MCF 10A (cell line): ENCODE measurements at places on chromosomes 4 and X.
A peak's percentile ranks its signal among the peaks of the same experiment; 100 is the strongest.

- DNase-seq = no peak
Measured at GRCh38 chrX:10884246-10884645, 226.9 kb upstream of the HCCS start.

- no peak for DNase-seq
Measured at GRCh38 chr4:118354913-118355312, 2.1 kb upstream of the PRSS12 start.

DNA sequence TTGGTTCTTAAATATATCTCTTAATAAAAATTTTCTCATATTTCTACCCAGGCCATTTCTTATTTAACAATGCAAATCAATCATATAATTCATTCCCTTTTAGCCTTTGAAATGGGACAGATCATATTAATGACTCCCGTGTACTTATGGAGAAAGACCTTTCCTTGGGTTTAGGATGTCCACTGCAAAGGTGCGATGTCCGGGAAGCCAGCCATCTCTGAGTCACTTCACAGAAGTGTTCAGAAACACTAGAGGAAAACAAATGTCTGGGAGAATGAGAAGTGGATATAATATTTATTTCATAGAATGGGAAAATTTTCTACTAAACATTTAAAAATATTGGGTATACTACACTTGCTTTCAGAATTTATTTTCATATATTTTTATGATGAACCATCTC lies 15.3 kb downstream of the INTU start:
- peak; percentile 53 for DNase-seq

GRCh38 chrX:10098270-10098713 lies 58.5 kb upstream of the CLCN4 start:
- DNase-seq = no peak

DNA sequence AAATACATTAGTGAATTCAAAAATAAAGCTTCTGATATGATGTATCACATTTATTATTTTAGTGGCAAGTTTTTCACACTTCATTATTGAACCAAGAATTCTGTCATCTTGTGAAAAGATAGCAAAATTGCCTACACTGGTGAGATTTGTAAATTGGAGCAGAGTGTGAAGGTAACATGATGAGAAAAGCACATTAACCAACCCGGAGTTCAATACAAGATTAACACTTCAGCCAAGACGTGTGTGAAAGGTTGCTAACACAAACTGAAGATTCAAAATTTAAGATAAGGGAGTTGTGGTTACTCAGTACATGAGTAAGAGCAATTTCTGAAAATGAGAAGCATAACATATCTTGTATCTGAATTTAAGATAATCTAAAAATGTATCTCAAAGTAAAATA lies 346.7 kb downstream of the PDHA2 start:
- DNase-seq = no peak

GRCh38 chr4:179372242-179372641 lies 1930.0 kb upstream of the AGA start:
- no peak for DNase-seq

- peak; percentile 11 for DNase-seq
Measured at GRCh38 chr4:58261526-58261925, 1151.3 kb upstream of the IGFBP7 start.

- peak; percentile 79 for DNase-seq
Measured at GRCh38 chr4:146095091-146095690, 80.3 kb upstream of the LSM6 start.

- peak; percentile 51 for DNase-seq
Measured at GRCh38 chr4:16337936-16338335, 111.7 kb upstream of the TAPT1 start.

DNA sequence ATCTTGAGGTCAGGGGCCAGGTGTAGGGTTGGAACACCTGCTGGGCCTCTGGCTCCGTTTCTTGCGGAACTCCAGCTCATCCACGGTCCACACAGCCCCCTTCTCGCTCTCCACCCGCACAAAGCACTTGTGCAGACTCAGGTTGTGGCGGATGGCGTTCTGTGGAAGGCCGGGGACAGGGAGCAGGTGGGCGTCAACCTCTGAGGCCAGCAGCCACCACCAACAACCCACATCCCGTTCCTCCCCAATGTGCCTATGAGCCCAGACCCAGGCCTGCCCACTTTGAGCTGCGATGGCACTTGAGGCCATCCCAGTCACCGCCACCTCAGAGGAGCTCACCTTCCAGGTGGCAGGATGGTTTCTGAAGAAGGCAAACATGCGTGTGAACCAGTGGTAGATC lies 13.2 kb downstream of the FOXP3 start:
- no peak for DNase-seq

DNA sequence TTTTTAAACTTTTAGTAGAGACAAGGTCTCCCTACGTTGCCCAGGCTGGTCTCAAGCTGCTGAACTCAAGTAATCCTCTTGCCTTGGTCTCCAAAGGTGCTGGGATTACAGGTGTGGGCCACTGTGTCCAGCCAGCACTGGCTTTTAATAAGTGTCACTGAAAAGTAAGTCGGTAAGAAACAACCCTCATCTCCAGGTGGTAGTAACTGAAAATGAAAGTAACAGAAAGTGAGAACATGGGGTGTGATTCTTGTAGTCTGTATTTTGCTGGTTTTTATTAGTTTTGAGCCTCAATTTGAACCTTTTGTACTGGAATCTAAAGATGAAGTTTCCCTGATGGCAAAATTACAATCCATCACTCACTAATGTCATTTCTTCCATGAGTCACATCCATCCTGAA lies 238.1 kb upstream of the AGA start:
- DNase-seq = no peak

DNA sequence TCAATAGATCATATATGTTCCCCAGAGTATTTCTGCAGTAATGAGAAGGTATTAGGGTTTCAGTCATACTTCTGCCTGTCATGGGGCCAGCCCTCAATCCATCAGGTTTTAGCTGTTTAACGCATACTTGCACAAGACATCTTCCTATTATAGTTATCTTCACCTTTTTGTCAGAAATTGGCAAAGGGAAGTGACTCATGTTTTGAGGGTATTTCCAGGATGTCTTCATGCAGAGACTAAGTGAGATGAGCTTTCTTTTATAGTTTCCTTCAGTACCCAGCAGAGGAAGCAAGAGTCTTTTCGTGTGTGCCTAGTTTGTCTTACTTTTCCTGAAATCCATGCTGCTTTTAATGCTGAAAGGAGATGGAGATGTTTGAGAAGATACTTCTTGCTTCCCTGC lies 9.5 kb downstream of the CSTF2 start:
- DNase-seq = peak; percentile 42

DNA sequence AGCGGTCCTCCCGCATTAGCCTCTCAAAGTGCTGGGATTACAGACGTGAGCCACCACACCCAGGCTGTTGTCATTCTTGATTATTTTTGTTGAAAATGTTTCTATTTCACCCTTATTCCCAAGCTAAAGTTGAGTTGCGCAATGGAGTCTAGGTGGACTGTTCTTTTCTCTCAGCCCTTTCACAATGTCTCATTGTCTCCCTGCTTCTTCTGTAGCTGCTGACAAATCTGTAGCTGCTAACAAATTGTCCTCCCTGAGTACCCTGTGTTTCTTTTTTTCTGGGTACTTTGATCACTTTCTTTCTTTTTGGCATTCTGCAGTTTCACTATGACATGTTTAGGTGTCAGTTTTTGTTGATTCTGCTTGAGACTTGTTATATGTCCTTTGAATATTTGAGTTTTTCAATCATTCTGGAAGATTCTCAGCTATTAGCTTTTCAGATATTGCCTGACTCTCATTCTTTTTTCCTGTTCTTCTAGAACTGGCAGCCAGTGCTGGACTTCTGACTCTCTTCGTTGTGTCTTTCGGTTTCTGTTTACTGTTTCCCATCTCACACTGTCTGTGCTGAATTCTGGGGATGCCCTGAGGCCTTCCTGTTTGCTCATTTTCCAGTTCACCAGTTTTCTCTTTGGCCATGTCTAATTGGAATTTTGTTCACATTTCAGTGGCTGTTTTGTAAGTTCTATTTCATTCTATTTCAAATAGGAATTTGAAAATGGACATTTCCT lies 6.6 kb downstream of the ABCD1 start:
- peak; percentile 70 for DNase-seq

GRCh38 chr4:138677748-138678147 lies 337.8 kb upstream of the NOCT start:
- DNase-seq = no peak

- DNase-seq = no peak
Measured at GRCh38 chr4:154836513-154836912, 55.4 kb downstream of the RBM46 start.

DNA sequence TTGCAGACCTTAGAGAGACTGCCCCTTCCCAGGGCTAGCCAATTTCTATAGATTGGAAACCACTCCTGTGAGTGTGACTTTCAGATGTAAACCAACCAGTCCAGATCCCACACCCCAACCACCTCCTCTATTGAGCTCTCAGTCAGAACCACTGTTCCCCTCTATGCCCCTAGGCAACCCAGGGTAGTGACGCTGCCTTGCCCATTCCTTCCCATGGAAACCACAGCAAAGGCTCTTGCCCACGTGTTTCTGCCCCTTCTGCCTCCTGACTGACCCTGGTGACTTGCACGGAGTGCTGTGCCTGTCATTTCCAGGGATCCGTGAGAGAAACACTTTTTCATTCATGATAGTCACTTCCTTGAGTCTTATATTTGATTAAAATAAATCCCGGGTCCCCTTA lies 32.4 kb downstream of the CYTL1 start:
- DNase-seq = no peak

GRCh38 chr4:1666391-1666790 lies 17.7 kb downstream of the FAM53A start:
- DNase-seq = peak; percentile 50

- no peak for DNase-seq
Measured at GRCh38 chrX:38820751-38821150, 19.5 kb downstream of the MID1IP1 start.

DNA sequence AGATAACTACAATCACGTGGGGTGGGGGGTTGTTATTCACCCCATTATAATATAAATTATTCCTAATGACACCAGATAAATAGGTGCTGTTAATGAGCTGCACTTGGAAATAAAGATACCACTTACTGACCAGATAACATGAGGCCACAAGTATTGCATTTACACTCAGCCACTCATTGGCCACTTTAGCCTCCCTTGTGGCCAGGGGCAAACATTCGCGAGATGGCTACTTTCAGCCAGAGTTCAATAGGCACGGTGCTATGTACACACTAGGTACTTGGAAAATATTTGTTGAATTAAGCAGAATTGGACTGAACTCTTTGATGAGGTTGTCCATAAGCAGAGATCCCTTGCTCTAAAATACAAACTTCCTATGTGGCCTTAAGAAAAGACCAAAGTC lies 713.7 kb upstream of the TENM3 start:
- DNase-seq = no peak

- peak; percentile 8 for DNase-seq
Measured at GRCh38 chr4:115113506-115114106, at the start of gene NDST4. TSS of gene NDST4 (minus strand) at chr4:115113620. CDS start at chr4:115077036, 36,584 bp downstream.

DNA sequence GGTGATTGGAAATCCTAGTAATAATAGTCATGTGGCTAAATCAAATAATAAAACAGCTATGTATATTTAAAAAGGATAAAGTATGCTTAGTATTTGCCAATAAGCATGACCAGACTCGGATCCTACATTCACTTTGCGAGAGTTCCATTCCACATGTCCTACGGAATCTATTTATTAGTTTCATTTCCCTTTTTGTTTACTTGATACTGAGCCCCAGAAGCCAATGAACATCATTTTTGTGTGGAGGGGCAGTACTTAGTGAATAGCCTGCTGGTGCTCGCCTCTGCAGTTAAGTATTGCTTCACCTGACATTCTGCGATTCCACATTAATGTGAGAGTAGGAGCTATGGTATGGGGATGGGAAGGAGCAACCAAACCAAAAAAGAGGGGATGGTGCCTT lies 58.5 kb upstream of the NAP1L5 start:
- no peak for DNase-seq

- DNase-seq = no peak
Measured at GRCh38 chrX:110955706-110956105, 140.3 kb upstream of the PAK3 start.

DNA sequence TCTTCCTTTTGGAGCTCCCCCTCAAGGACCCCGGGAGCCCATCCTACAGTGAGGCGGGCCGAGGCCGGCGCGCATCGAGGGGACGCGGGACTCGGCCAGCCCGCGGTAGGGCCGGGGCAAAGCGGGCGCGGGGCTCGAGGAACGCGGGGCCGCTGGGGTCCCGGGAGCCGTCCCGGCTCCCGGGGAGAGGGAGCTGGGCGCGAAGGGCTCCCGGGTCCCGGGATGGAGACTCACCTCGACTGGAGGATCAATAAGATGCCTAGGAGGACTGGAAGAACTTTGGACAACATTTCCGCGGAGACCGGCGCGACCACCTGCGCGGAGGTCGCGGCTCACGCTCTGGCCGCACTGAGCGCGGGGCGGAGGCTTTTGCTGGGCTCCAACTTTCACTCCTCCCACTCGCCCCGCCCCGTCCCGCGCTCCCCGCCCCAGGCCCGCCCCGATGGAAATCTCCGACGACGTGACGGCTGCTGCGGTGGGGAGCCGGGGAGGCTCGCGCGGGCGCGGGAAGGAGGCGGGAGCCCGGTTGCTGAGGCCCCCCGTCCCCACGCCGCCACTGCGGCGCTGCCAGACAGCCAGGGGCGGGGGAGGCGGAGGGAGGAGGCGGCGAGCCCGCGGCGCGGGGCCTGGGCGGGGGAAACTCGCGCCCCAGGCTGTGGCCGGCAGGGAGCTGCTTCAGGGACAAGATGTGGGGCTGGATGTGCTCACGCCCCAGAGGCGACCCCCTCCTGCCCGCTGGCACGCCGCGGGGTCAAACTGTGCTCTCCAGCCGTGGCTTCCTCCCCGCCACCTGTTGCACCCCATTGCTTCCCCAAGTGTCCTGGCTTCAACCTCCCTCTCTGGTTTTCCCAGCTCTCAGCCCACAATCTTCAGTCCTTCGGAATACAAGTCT lies at the start of gene GABRE:
TSS of gene GABRE (minus strand) at position 341 of the 892 bp plus-strand sequence. CDS start at position 290, 51 bp downstream.
- DNase-seq = peak; percentile 44

GRCh38 chr4:87310691-87311335 lies 11.9 kb downstream of the HSD17B13 start:
- no peak for DNase-seq

DNA sequence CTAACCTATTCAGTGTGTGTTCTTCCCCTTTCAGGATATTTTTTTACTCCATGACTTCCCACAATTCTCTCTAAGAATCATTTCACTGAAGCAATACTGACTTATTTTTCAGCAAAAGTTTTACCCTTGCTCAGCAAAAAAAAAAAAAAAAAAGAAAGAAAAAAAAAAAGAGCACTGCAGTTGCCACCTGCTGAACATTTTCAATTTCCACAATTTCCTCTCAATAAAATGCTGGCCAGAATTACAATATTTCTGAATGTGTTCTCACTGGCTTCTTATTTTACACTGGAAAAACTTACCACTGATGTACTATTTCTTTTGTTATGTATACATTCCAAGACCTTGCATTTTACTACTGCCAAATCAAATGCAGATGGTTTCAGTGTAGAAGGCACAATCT lies 210.4 kb downstream of the PAPSS1 start:
- no peak for DNase-seq

GRCh38 chr4:176566769-176567168 lies 226.0 kb downstream of the VEGFC start:
- DNase-seq = no peak

- no peak for DNase-seq
Measured at GRCh38 chrX:6468706-6469105, 66.2 kb downstream of the VCX3A start.

GRCh38 chr4:68714400-68714799 lies 43.9 kb upstream of the UGT2B15 start:
- DNase-seq = no peak
